ENCODE measurements at places on chromosomes 5 and 9.

GRCh38 chr9:124037790-124038189, 26.2 kb downstream of the LHX2 start:
- DNase-seq, result no peak

- DNase-seq, result no peak
Observed at GRCh38 chr5:151903243-151903653, 21.4 kb downstream of the GLRA1 start.

GRCh38 chr9:98992107-98992884, 48.6 kb downstream of the COL15A1 start:
- no peak for DNase-seq

DNA sequence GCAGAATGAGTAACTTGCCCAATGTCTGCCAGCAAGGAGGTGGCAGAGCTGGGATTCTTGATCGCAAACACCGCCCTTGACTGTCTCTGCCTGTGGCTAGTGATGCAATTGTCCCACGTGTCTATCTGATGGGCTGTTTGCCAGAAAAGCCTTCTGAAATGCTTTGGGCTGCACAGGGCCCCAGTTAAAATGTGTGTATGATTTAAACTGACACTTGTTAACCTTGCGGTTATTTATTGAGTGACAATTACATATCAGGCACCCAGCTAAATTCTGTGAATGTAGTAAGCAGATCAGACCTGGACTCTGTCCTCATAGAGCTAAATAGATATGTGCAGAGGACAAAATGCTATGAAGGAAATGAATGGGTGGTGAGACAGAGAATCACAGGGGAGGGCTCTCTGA, 11.6 kb upstream of the IL12B start:
- peak; percentile 34 for DNase-seq

DNA sequence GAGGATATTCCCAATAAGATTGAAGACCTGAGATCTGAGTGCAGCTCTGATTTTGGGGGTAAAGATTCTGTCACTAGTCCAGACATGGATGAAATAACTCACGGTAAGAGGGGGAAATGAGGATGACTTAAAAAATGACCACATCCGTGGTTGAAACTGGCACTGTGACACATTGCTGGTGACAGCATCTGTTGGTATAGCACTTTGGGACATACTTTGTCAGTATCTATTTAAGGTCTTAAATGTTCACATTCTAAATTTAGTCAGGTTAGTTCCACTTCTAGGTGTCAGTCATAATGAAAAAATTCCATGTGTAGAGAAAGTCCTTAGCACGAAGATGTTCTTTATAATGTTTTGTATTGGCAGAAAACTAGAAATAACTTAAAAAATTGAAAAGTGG, 70.9 kb downstream of the GAPVD1 start:
- DNase-seq, result no peak

- no peak for DNase-seq
Observed at GRCh38 chr9:134852906-134853654, 27.5 kb upstream of the FCN2 start.

GRCh38 chr9:77016121-77016525, 3.3 kb upstream of the FOXB2 start:
- DNase-seq, result no peak

GRCh38 chr5:128100860-128101557, 17.4 kb downstream of the SLC12A2 start:
- no peak for DNase-seq

- DNase-seq, result no peak
Observed at GRCh38 chr5:138177941-138178515, 402 bp downstream of the BRD8 start.

GRCh38 chr5:170519549-170519948, 15.7 kb downstream of the KCNIP1 start:
- no peak for DNase-seq

DNA sequence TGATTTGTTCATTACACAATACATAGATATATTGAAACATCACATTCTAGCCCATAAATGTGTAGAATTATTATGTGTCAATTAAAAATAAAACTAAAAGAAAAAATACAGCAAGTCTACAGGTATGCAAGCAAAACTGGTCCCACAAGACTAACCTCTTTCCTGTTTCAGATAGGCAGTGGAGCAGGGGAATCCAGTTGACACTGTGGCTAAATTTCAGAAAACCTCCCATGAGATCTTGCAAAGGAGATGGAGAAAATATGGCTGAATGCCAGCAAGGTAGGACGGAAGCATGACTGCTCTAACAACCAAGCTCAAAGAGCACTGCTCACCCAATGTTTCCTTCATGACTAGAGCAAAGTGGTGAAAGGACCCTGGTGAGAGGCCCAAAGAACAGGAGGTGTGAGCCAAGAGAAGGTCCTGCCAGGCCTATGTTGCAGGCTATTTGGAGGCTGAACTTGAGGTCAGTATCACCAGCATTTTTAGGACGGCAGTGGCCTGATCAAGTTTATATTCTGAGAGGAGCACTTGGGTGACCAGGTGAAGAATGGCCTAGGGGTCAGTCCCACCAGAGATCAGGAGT, 1.1 kb upstream of the SH3TC2 start:
- no peak for DNase-seq

DNA sequence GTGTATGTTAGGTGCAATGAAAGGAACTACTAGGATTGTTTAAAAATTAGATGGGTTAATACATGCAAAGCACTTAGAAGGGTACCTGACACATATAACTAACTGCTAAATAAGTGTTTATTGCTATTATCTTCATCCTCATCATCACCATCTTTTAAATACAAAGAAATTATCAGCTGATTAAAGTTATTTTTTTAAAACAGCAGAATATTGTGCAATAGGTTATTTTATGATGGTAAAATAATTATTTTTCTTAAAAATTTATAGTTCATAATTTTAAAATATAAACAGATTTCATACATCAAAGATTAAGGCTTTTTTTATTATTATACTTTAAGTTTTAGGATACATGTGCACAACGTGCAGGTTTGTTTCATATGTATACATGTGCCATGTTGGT, 86.9 kb upstream of the SREK1 start:
- no peak for DNase-seq

DNA sequence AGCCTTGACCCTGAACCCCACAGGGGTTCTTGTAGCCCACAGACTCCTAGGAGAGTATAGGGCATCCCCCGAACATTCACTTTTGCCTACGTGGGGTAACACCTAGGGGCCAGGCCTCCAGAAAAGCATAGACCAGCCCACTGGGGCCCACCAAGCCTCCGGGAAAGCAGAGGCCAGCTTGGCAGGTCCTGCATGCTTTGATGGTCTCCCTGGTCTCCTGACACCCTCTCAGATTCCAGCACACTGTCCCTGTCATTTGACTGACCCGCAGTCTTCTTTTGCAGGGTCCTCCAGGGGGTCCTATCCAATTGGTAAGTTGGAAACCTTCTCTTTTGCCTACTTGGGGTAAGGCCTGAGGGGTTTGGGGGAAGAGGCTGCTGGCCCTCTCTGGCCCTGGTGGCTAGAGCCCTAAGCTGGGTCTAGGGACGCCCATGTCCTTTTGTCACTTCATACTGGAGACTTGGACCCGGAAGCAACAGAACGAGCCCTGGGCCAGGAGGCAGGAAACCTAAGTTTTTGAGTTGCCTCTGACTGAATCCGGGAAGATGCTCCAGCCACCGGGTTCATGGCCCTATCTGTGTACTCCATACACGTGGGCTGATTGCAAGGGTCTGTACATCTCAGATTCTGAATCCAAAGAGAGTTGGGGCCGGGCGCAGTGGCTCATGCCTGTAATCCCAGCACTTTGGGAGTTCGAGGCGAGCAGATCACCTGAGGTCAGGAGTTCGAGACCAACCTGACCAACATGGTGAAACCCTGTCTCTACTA, 20.9 kb upstream of the ORM1 start:
- DNase-seq, result no peak

- no peak for DNase-seq
Observed at GRCh38 chr9:135928074-135928730, 20.9 kb upstream of the CAMSAP1 start.

DNA sequence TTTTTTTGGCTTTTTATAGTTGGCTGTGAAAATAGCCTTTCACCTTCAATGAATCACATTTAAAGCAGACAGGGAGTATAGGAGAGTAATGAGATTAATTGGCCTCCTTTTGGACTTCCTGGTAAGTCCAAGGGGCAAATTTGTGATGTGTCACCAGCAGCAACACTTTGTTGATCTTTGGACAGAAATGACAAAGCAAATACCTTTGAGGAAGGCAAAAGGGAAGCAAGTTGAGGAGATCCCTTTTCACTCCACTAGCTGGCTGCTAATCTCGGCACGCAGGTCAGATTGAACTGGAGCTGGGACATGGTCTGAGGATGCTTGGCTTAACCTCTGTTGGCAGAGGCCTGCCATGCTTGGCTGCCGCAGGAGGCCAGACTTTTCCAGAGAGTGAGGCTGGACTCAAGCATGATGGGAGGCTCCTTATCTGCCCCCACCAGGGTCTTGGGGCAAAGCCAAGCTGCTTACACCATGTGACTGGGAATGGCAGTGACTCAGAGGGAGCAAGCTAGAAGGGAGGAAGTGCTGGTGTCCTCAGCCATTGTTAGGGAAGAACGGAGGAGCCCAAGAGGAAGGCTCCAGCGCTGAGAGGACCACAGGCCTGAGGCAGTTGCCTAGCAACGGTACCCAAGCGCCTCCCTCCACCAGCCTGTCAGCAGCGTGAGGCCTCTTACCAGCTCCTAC, 174.5 kb upstream of the MAP1B start:
- no peak for DNase-seq

DNA sequence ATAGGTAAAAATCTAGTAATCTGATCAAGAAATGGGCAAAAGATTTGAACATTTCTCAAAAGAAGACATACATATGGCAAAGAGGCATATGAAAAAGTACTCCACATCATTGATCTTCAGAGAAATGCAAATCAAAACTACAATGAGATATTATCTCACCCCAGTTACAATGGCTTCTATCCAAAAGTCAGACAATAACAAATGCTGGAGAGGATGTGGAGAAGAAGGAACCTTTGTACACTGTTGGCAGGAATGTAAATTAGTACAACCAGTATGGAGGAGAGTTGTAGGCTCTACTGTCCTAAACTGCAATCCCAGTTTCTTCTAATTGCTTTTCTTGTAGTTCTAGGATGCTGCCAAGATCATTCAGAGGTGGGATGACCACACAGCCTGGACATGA, 193.5 kb upstream of the RFX3 start:
- DNase-seq, result no peak

- peak; percentile 71 for DNase-seq
Observed at GRCh38 chr5:177317959-177318377, 6.3 kb upstream of the MXD3 start.

GRCh38 chr5:135037519-135038204, 3.6 kb upstream of the PITX1 start:
- no peak for DNase-seq

DNA sequence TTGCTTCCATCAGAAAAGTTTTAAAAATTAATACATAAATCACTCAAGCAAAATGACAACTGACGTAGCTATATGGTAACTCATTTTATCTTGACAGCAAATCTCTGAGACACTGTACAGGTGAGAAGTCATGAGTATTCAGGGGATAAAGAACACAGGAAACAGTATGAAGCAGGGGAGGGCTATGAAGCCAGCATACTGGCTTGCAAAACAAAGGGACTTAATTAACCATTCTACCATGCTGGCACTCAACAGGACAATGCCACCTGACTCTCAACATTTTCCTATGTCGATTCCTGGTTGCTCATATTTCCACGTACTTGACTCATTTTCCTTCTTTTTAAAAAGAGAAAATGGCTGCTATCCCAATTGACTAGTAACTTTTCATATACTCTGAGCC, 151.4 kb upstream of the RETREG1 start:
- DNase-seq, result no peak

GRCh38 chr9:20624201-20625002, 2.1 kb upstream of the MLLT3 start:
- no peak for DNase-seq

DNA sequence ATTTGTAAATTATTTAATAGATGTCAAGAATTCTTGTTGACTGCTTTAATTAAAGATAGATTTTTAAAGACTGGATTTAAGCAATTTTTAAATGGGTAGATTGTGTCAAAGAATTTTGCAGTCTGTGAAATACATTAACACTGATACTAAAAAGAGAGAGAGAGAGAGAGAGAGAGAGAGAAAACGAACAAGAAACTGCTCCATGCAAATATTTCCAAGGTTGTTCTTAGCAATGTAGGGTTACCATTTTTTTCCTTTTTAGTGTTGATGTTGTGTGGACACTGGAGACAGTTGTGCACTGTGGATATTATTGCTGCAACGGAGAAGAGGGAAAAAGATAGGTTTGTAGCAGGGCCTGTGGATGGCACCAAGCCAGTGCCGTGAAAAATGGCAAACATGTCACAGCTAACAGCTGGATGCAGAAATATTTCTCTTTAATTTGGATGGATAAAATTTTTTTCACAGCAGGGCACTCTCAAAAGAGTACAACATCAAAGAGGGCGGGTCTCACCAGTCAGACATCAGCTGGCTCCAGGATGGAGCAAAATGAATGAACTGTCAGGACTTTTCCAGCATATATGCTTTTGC, 58.2 kb downstream of the PRDM6 start:
- no peak for DNase-seq

DNA sequence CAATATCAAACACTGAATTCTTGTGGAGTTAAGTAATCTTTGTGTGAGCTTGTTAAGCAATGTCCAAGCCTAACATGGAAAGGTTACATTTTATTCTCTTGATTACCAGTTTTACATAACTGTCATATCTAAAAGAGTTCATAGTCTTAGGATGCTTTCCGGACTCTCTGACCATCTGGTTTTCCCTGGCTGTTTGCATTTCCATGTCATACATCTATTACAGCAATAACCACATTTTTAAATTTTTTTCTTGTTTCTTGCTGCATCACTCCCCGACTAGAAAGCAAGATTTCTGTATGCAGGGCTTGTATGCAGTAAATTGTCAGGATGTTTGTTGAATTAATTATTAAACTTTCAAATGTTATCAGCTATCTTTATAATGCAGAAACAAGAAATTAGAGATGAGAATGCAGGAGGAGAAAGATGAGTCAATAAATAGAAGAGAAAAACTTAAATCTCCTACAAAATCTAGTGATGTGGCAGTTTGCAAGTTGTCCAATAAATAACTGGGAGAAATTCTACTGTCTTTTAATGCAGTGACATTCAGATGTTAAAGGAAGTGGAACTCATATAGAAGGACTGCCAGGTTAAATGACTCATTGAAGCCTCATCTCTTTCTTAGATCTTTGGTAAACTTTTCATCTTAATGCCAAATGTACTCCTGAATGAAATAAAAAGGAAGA, 179.6 kb upstream of the SGCD start:
- DNase-seq, result no peak

- DNase-seq, result peak; percentile 72
Observed at GRCh38 chr9:133115604-133116345, 5.3 kb downstream of the RALGDS start.

- no peak for DNase-seq
Observed at GRCh38 chr5:154268073-154268472, 77.5 kb downstream of the GALNT10 start.

- no peak for DNase-seq
Observed at GRCh38 chr9:113543296-113543981, 79.9 kb downstream of the RGS3 start.

- DNase-seq, result no peak
Observed at GRCh38 chr9:82419696-82420486, 431.3 kb downstream of the SPATA31D1 start.

GRCh38 chr9:109542922-109543321, 44.8 kb upstream of the PTPN3 start:
- DNase-seq, result no peak

GRCh38 chr5:50564079-50564478, 102.4 kb upstream of the PARP8 start:
- DNase-seq, result no peak

GRCh38 chr9:133774799-133775198, 36.6 kb upstream of the SARDH start:
- DNase-seq, result no peak
